ENCODE measurements at places on chromosomes 4 and X.

GRCh38 chrX:153999359-154000037 lies 20.2 kb downstream of the IRAK1 start:
- no peak for DNase-seq

- DNase-seq, result peak; percentile 66
Observed at GRCh38 chr4:26217961-26218676, 102.7 kb upstream of the RBPJ start.

DNA sequence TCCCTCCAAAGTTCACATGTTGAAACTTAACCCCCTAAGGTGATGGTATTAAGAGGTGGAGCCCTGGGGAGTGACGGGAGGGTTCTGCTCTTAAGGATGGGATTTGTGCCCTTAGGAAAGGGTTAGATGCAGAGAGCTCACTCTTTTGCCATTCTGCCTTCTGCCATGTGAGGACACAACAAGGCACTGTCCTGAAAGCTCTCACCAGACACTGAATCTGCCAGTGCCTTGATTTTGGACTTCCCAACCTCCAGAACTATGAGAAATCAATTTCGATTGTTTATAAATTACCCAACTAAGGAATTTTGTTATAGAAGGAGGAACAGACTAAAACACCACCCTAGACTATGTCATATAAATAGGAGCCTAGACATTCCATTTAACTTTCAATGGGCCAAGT lies 11.7 kb downstream of the LRP2BP start:
- DNase-seq, result no peak

GRCh38 chr4:26319949-26320537 lies 771 bp upstream of the RBPJ start:
- DNase-seq, result no peak

GRCh38 chrX:13493659-13494058 lies 75.7 kb upstream of the EGFL6 start:
- DNase-seq, result no peak

DNA sequence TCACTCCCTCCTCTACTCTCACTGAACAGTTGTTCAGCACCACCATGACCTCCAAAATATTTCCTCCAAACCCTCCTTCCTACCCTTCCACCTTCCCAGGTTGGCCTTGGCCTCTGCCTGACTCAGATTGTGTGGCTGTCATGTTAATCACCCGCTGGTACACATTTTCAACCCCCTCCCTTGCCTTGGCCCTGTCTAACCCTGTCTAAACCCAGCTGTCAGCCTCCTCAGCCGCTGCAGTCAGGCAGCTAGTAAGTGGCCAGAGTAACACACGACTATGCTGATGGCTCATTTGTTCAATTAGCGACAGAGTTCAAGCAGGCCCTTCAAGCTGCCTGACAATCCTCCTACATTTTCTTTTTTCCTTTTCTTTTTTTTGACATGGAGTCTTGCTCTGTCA lies 18.0 kb downstream of the ING2 start:
- no peak for DNase-seq

DNA sequence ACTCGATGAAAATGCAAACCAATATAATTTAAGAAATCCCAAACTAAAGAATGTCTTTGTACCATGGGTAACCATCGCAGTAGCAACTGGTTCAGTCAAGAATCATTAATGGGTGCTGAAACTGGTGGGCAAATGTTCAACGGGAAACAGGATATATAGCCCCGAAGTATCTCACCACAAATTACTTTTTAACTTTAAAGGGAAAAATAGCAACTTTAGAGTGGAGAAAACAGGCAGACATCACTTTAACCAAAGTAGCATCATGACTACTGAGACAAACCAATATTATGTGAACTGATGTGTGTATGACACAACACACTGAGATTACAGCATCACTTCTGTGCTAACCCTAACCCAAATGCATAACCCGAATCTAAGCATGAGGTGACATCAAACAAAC lies 33.8 kb upstream of the SLAIN2 start:
- no peak for DNase-seq

GRCh38 chrX:22968494-22968893 lies 31.3 kb upstream of the DDX53 start:
- no peak for DNase-seq

- no peak for DNase-seq
Observed at GRCh38 chr4:176874721-176875445, 82.2 kb upstream of the VEGFC start.

- no peak for DNase-seq
Observed at GRCh38 chr4:27568236-27568951, 707.8 kb downstream of the STIM2 start.

- DNase-seq, result no peak
Observed at GRCh38 chr4:174216799-174217272, 66.6 kb downstream of the FBXO8 start.

- no peak for DNase-seq
Observed at GRCh38 chrX:19879181-19879580, 8.2 kb downstream of the SH3KBP1 start.

DNA sequence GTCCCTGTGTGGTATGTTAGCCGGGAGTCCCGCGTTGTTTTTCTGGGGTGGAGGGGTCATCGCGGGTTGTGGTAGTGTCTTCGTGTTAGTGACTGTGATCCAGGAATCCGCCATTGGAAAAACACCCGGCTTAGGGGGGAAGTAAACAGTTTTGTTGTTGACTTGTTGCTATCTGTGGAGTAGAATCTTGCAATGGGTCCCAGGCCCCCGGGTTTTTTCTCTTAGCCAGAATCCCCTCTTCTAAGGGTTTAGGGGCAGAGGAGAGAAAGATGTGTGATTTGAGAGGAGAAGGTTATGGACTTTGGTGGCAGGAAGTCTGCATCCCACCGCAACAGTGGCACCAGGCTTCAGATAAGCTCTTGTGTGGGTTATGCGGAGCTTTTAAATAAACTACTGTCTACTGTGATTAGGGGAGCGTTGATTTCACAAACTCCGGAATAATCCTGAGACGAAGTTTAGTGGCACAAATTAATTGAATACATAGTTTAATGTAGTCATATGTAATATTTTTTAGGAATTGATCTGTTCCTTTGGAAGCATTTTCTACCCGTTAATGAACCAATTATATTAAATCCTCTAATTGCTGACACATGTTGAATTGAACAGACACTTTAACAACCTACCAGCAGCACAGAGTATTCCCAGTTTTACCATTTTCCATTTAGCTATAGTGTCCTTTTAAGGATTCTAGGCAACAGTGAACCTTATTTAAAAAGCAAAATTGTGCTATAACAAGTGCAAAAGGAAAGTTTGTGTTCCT lies 1.4 kb downstream of the DDX3X start:
- no peak for DNase-seq

- no peak for DNase-seq
Observed at GRCh38 chrX:38837389-38837788, 36.1 kb downstream of the MID1IP1 start.

DNA sequence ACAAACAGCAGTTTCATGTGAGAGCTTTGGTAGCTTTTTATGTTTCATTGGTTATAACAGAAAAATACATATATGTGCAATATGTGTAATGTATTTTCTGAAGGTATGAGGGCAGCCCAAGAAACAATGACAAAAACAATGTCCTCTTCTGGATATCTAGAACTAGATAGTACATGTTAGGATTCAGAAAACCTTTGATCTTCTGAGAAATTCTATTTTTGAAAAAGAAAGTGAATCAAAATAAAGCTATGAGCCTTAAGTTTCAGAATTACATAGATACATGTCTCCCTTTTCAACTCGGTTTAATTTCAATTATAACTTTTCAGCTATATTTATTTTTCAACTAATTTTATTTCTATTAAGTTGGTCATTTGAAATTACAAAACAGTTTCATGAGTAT lies 131.9 kb downstream of the REELD1 start:
- DNase-seq, result no peak
